ENCODE measurements at places on chromosomes 1 and 21. TPM values are rescaled to one million over a fixed set of nuclear protein-coding genes. Genes with fewer than 3 reads are reported as not detected.

GRCh38 chr1:42128964-42129363 is 24.2 kb upstream of the GUCA2B start:
- H3K4me1 ChIP-seq, result no peaks in the 10 kb centered on the region
- H3K27ac ChIP-seq, result no peak overlapping the region
- H3K4me3 ChIP-seq, result no peak overlapping the region
- no peaks in the 10 kb centered on the region for H3K36me3 ChIP-seq

DNA sequence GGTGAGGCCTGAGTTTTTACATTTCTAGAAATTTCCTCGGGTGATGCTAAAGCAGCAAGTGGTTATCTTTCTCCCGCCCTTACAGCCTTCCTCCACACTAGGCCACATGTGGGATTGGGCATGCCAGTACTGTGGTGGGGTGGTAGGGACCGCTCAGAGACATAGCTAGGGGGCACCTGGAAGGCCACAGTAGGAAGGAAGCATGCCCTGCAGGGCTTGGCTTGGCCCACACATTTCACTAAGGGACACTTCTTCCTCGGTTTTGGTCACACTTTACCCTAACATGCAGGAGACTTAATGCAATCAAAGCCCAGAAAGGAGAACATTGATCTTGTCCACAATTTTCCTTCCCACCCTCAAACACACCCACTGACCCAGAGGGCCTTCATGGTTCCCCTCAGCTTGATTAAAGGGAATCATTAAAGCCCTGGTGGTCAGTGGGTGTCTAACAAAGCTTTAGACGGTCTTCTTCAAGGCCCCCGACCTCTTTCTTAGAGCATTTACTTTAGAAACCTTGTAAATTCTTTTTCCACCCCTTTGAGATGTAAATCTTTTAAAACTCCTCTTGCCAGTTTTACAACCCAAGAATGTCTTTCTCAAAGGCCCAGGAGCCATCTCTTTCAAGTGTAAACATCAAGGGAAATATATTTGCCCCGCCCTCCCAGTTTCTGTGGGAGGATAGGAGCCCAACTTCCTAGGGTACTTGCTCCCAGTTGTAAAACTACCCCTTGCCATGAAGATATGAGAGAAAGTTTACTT is 246.4 kb upstream of the PTBP2 start:
- H3K4me1 ChIP-seq, result peaks cover 14% of the 10 kb centered on the region
- H3K36me3 ChIP-seq, result no peaks in the 10 kb centered on the region
- peak; percentile 49 for DNase-seq
- H3K27me3 ChIP-seq, result peaks cover 63% of the 10 kb centered on the region
- H3K4me3 ChIP-seq, result no peak overlapping the region
- no peak overlapping the region for H3K27ac ChIP-seq

DNA sequence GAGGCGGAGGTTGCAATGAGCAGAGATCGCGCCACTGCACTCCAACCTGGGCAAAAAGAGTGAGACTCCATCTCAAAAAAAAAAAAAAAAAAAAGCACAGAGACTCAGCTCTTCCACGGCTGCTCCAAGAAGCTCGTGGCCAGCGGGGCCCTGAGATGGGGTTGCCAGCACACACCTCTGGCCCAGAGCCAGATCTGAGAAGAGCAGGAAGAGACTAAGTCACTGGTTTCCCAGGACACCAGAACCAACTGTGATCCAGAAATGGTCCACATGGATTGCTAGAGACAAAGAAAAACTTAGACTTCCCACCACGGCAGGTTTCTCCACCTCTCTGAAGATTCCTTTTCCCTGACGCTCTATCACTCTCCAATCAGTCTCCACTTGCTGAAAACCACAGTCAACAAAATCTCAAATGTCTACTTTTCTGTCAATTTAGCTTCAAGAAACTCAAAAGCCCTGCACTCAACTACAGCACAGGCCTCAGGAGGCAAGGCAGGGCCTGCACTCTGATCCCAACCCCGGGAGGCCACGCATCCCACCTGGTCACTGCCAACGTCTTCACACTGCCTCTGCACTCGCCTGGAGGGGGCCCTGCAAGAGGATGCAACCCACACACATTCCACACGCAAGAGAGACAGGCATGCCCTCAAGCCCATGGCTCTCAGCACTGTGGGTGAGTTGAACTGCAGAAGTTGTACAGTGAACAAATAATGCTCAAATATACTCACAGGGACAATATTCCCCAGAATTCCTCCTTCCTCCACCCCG is 79.0 kb downstream of the NPHP4 start:
- H3K27ac ChIP-seq, result no peak overlapping the region
- peak; percentile 42 for DNase-seq
- no peaks in the 10 kb centered on the region for H3K27me3 ChIP-seq
- no peaks in the 10 kb centered on the region for H3K4me1 ChIP-seq
- no peaks in the 10 kb centered on the region for H3K36me3 ChIP-seq

- no peak overlapping the region for H3K27ac ChIP-seq
- no peaks in the 10 kb centered on the region for H3K27me3 ChIP-seq
- no peak overlapping the region for H3K4me3 ChIP-seq
- DNase-seq, result no peak
Observed at GRCh38 chr1:89720839-89721238, 87.9 kb downstream of the LRRC8C start.

- H3K4me1 ChIP-seq, result no peaks in the 10 kb centered on the region
- DNase-seq, result no peak
Observed at GRCh38 chr21:39321424-39321823, 8.0 kb upstream of the BRWD1 start.

GRCh38 chr1:243280571-243281129 is 24.8 kb downstream of the SDCCAG8 start:
- no peak overlapping the region for H3K4me3 ChIP-seq
- H3K27ac ChIP-seq, result no peak overlapping the region
- no peak for DNase-seq
- H3K27me3 ChIP-seq, result no peaks in the 10 kb centered on the region

DNA sequence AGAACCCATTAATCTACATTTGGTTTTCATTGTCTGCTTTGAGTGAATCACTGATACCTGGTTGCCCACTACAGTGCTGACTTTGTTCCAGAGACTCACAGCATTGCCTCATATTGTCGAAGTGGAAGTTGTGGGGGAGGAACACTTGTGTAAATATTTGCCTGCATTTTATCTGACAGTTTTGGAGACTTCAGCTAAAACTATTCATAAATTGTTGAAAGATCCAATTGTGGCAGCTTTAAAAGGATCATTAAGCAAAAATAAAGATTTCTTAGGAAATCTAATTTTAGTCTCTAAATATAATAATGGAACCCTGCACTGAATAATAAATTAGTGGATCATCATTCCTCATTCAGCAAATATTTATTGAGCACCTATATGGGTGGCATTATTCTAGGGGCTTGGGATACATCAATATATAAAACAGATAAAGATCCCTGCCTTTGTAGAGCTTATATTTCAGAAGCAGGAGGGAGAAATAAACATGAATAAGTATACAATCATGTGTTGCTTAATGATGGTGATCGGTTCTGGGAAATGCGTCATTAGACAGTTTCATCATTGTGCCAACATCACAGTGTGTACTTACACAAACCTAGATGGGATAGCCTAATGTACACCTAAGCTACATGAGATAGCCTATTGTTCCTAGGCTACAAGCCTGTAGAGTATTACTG is 73.5 kb downstream of the OSBPL9 start:
- no peaks in the 10 kb centered on the region for H3K36me3 ChIP-seq
- H3K4me1 ChIP-seq, result no peaks in the 10 kb centered on the region
- no peak overlapping the region for H3K4me3 ChIP-seq
- DNase-seq, result no peak
- H3K27me3 ChIP-seq, result no peaks in the 10 kb centered on the region
- no peak overlapping the region for H3K27ac ChIP-seq

- H3K4me1 ChIP-seq, result peaks cover 5% of the 10 kb centered on the region
- H3K27me3 ChIP-seq, result no peaks in the 10 kb centered on the region
- H3K4me3 ChIP-seq, result no peak overlapping the region
- DNase-seq, result no peak
- no peaks in the 10 kb centered on the region for H3K36me3 ChIP-seq
- H3K27ac ChIP-seq, result no peak overlapping the region
Observed at GRCh38 chr1:18100491-18101063, 7.0 kb upstream of the IGSF21 start.

DNA sequence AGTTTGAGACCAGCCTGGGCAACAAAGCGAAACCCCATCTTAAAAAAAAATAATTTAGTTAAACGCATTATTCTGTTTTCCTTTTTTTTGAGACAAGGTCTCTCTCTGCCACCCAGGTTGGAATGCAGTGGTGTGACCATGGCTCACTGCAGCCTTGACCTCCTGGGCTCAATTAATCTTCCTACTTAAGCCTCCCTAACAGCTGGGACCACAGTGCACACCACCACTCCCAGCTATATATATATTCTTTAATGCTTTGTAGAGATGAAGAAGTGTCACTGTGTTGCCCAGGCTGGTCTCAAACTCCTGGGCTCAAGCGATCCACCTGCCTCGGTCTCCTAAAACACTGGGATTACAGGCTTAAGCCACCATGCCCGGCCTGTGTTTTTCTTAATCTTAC is 7.7 kb upstream of the KLF17 start:
- no peak for DNase-seq
- H3K4me1 ChIP-seq, result no peaks in the 10 kb centered on the region
- H3K27ac ChIP-seq, result no peak overlapping the region
- no peaks in the 10 kb centered on the region for H3K27me3 ChIP-seq
- H3K36me3 ChIP-seq, result no peaks in the 10 kb centered on the region

GRCh38 chr1:60833173-60833572 is 249.2 kb upstream of the NFIA start:
- no peak for DNase-seq
- H3K27ac ChIP-seq, result no peak overlapping the region
- no peaks in the 10 kb centered on the region for H3K36me3 ChIP-seq
- H3K27me3 ChIP-seq, result no peaks in the 10 kb centered on the region

GRCh38 chr1:67700692-67701410 is 15.8 kb downstream of the GADD45A start:
- no peaks in the 10 kb centered on the region for H3K27me3 ChIP-seq
- H3K36me3 ChIP-seq, result no peaks in the 10 kb centered on the region
- peak; percentile 31 for DNase-seq

Gene DUSP23
- 45.8 TPM for total RNA-seq

Gene GBP2
- not detected for total RNA-seq

GRCh38 chr1:84078108-84078841 is 65.8 kb upstream of the PRKACB start:
- no peaks in the 10 kb centered on the region for H3K36me3 ChIP-seq
- peak overlapping the region; percentile 48 for H3K27ac ChIP-seq
- peaks cover 1% of the 10 kb centered on the region for H3K4me1 ChIP-seq
- no peaks in the 10 kb centered on the region for H3K27me3 ChIP-seq

Gene TCEA3
- 0.21 TPM for total RNA-seq

Gene KRTAP13-2
- total RNA-seq, result not detected

GRCh38 chr1:206776229-206776628 is 3.9 kb upstream of the IL10 start:
- H3K36me3 ChIP-seq, result no peaks in the 10 kb centered on the region
- no peak for DNase-seq
- no peak overlapping the region for H3K4me3 ChIP-seq
- H3K4me1 ChIP-seq, result no peaks in the 10 kb centered on the region
- no peaks in the 10 kb centered on the region for H3K27me3 ChIP-seq

DNA sequence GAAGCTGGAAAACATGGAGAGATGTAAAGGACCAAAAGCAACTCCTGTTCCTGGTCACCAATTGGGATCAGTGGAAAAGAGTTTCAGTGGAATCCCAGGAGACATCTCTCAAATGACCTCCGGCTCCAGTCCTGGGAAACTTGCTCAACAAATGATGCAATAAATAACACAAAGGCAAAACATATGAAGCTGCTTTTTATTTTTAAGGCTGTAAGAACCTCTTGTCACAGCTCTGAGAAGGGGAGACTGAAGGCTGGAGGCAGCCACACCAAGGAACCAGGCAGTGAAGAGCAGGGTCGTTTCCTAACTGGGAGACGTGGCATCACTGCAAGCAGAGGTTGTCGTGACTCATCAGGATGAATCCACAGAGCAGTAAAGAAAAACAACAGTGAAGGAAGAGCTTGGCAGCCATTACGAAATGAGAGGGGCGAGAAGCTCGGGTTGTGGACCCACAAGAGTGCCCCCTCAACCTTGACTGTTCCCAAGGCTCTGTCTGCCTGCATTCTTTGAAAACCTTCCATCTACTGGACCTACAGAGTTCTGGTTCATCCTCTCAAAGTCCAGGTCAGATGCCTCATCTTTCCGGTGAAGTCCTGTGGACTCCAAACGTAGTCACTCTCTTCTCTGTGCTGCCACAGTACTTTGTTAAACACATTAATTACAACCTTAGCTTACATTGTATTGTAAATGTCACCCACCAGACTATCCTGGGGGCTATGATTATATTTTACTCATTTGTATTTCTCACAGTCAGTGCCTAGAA is 32.1 kb downstream of the JAK1 start:
- no peaks in the 10 kb centered on the region for H3K27me3 ChIP-seq
- no peaks in the 10 kb centered on the region for H3K36me3 ChIP-seq
- no peaks in the 10 kb centered on the region for H3K4me1 ChIP-seq
- no peak for DNase-seq

GRCh38 chr1:55065648-55066047 is 26.3 kb downstream of the PCSK9 start:
- no peak overlapping the region for H3K27ac ChIP-seq
- H3K36me3 ChIP-seq, result peaks cover 15% of the 10 kb centered on the region
- H3K4me1 ChIP-seq, result no peaks in the 10 kb centered on the region
- no peaks in the 10 kb centered on the region for H3K27me3 ChIP-seq
- no peak overlapping the region for H3K4me3 ChIP-seq

Gene S100A2
- 2.0 TPM for total RNA-seq

Gene AQP10
- not detected for total RNA-seq

DNA sequence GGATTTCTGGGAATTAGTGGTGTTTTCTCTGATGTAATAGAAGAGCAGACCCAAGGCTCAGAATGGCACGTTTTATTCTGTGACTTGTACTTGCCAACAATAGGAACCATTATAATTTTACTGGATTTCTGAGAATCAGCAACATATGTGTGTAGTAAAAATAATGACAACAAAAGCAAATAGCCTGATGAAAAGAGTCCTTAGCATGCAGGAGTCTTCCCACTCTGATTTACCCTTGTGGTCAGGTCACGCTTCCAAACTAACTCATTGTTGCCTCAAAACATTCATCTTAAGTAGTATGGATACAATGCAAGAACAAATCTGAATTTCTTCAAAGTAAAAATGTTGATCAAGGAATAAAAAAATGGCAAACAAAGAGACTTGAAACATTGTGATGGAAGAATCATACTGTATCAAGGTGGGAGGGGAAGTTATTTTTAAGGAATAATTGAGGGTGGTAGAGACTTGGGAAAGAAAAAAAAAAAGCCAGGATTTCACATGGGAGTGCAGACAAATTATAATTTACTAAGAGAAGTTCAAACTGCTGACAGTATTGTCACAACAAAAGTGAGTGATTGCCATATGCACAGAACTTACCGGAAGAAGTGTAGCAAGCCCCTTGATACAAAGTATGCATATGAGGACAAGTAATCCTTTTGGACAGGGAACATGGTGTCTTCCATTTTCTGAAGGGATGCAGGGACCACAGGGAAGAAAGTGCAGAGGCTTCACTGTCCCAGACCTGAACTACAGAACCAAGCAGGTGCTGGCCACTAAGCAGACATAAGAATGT is 31.2 kb upstream of the RGL1 start:
- H3K27me3 ChIP-seq, result no peaks in the 10 kb centered on the region
- no peaks in the 10 kb centered on the region for H3K4me1 ChIP-seq
- H3K4me3 ChIP-seq, result no peak overlapping the region

Gene LIN28A
- total RNA-seq, result 1,467 TPM

Gene HPDL
- 60.6 TPM for total RNA-seq

Gene GTF2B
- 15.6 TPM for total RNA-seq

- peaks cover 15% of the 10 kb centered on the region for H3K4me1 ChIP-seq
- peak overlapping the region; percentile 64 for H3K4me3 ChIP-seq
- peaks cover 22% of the 10 kb centered on the region for H3K27me3 ChIP-seq
- DNase-seq, result no peak
- no peaks in the 10 kb centered on the region for H3K36me3 ChIP-seq
- H3K27ac ChIP-seq, result no peak overlapping the region
Observed at GRCh38 chr1:47995306-47996050, 1.7 kb downstream of the TRABD2B start.

- H3K4me1 ChIP-seq, result no peaks in the 10 kb centered on the region
- H3K27me3 ChIP-seq, result no peaks in the 10 kb centered on the region
- H3K27ac ChIP-seq, result no peak overlapping the region
- H3K36me3 ChIP-seq, result no peaks in the 10 kb centered on the region
Observed at GRCh38 chr1:157319567-157319966, 181.4 kb upstream of the ETV3 start.
